ENCODE measurements at places on chromosomes 1 and 21.

DNA sequence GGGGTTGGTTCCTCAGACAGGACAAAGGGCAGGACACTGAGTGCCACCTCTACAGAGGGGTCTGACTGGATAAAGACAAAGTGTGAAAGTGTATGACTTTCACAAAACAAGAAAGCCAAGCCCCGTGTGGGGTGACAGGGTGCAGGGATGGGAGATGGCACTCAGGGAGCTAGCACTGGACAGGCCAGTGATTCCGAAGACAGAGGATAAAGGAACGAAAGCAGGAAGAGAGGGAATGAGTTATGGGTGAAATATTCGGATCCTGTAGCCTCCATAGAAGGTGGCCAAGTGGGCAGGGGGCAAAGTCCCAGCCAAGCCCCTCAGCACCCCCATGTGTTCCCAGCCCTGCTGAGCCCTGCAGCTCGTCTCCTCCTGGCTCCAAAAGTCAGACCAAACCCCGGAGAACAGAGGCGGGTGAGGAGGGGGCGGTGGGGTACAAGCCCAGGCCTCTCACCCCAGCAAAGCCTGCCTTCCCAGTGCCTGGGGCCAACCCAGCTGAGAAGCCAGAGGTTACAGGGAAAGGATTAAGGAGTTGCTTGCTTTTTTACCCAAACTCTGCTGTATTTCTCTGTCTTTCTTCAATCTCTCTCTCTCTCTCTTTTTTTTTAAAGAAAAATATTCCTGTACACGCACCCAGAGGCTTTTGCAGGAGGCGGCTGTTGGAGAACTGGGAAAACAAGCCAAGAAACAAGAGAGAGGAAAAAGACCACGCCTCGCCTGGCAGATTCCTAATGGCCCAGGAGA lies 14.0 kb upstream of the WASF2 start:
- no peak for DNase-seq

GRCh38 chr1:218763538-218763937 lies 410.1 kb upstream of the LYPLAL1 start:
- no peak for DNase-seq

DNA sequence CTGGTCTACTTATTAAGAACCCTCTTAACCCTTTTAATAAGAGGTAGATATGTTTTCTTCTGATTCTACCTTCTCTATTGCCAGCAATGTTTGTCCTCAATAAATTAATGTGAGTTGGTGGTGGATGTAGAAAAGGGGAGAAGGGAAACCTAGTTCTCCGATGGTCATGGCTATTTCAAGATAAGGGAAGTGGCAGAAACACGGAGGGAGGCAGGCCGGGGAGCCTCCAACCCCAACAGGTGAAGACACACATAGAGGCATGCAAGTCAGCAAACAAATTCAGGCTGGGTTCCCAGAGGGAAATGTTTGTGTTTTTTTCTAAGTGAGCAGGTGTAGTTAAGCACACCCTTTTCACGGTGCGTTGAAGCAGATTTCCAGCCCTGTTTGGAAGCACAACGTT lies 31.0 kb upstream of the CLDN14 start:
- no peak for DNase-seq

DNA sequence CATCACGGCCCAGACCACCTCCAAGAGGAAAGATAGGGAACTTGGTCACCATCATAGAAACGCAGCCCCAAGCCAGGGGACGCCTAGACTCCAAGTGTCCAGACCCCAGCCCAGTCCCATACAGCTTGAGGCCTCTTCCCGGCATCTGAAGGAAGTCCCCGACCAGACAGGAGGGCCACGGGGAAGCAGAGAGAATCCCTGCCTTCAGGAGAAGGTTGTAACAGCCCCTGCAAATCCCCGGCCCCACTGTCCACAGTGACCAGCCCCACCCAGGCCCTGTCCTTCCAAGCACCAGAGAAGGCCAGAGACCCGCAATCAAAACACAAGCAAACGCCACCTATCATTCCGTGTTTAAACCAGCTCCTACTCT lies 1.7 kb downstream of the SLC19A1 start:
- no peak for DNase-seq

DNA sequence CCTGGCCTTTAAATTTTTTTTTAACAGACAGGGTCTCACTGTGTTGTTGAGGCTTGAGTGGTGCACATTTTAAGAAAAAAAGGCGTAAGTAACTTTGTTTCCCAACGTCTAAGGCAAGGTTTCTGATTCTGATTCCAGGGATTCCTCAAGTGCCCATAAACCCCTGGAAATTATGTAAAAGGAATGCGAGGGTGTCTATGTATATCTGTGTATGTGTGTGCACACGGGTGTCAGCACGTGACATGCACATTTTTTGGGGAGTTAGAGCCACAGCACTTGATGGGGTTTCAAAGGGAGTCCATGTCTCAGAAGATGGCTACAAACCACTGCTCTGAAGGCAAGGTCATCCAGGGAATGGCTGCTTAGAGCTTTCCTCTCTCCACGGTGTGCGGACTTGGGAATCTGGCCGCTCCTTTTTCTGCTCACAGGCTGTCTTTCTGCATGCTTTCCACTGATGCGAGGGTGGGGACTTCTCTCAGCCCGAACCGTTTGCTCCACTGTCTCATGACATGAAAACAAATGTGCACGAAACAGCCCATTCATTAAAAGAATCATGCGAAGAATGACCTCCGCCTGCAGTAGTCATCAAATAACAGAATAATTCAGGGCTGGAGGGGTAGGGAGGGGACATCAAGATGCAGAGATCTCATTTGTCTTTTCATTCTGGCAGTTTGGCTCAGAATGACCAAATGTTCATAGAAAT lies 18.7 kb upstream of the RERE start:
- DNase-seq, result no peak

Measured in DMS79 (cell line).